ENCODE measurements at places on chromosomes 6 and 20.
A peak's percentile ranks its signal among the peaks of the same experiment; 100 is the strongest.

GRCh38 chr6:90468080-90468479 lies 118.8 kb downstream of the MAP3K7 start:
- no peak for DNase-seq

DNA sequence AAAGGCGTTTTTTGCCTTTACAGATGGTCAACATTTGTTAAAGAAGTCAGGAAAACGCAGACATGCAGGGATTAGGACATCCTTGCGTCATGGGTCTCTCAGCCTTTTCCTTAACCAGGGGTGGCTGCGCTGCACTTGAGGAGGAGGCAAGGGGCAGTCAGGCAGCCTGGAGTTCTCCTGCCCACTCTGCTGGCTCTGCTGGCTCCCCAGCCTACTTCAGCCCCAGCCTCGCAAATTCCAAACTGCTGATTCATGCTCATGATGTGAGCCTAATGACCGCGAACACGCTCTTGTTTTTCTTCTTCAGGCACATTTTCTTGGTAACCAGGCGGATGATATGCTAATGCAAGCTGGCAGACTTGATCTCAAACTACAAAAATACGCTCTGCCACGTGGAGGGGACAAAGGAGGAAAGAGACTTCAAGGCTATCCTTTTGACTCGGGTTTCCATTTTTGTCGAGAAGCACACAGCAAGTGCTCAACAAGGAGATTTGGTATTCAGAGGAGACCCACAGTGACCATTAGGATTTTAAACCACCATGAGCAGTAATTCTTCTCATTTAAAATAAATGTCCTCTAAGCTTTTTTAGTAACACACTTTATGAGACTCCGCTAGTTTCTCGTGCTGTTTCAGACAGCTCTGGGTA lies 290.3 kb upstream of the STXBP5 start:
- peak; percentile 59 for DNase-seq

DNA sequence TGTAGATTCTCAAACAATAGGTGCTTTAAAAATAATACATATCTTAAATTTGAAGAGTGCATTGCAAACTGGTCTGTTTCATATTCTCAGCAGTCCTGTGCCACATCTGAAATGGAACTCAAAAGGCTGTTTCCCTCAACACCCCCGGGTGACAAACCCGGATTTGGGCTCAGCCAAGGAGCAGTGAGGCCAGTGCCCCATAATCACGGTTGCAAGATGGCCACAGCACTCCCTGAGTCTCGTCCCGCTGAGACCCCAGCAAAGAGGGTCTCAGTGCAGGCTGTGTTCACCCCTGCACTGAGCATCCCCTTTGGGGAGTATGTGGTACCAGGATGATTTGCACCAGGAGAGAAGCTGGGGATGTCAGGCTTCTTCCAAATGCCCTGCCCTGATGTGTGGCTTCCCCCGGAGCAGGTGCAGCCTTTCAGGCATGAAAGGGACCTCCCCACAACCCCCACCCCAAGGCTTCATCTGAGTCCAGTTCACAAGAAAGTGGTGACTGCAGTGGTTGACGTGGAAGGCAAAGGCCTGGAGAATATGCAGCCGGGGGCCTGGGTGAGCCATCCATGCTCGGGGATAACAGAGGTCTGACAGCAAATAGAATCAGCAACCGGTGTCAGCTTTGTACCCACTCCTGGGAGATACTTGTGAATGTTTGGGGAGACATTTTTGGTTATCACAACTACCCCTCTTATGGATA lies 202.9 kb downstream of the SYNDIG1 start:
- no peak for DNase-seq

DNA sequence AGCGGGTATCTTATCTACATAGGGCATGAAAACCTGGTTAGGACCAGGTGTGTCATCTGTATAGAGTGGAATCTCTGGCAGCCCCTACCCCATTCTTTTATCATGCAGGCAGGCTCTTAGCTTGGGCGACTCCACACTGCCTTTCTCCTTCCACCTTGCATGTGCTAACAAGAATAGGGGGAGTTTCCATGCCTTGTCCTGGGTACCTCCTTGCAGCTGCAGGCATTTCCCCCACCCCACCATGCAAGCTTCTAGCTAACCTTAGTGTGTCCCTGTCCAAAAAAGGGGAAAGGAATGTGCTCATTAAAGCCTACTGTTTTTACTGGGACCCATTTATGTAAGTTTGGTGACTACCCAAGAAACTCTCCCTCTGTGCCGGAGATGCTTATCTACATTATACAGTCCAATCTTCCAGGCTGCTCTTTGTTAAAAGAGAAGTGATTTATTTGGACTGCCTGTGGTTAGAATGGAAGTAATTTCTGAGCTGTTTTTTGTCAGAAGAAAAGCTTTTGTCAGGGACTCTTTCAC lies 10.5 kb upstream of the CEP43 start:
- no peak for DNase-seq

DNA sequence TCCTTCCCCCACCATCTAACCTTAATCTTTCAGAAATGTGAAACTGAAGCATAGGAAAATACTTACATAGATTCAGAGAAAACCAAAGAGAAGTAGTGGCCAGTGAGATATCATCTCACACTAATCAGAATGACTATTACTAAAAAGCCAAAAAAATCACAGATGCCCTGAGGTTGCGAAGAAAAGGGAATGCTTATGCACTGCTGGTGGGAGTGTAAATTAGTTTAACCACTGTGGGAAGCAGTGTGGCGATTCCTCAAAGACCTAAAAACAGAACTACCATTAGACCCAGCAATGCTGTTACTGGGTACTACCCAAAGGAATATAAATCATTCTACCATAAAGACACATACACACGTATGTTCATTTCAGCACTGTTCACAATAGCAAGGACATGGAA lies 9.2 kb upstream of the PREX1 start:
- no peak for DNase-seq

DNA sequence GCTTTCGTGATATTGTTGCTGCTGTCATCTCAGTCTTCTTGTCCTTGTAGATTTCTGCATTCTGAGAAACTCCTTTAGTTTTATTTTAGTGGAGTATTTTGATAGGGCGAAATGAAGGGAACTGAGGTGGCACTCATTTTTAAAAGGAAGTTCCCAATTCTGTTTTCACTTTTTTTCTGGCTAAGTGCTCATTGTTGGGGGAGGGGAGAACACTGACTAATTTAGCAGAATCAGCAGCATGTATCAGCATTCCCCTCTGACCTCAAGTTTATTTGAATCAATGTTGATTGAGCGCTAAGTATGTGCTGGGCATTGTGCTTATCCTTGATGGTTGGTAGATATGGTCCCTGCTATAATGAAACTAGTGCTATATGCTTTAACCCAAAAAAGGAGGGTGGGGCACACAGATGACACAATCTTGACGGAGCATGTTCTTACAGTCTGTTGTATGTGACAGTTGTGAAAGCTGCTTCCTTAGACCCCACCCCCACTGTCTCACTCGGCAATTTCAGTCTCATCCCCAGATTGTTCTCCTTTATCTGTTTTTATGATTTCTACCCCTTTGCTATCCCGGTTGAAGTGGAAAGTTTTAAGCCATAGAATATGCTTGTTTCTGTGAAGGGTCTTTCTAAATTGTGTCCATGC lies 262.4 kb downstream of the SOX4 start:
- DNase-seq: no peak

DNA sequence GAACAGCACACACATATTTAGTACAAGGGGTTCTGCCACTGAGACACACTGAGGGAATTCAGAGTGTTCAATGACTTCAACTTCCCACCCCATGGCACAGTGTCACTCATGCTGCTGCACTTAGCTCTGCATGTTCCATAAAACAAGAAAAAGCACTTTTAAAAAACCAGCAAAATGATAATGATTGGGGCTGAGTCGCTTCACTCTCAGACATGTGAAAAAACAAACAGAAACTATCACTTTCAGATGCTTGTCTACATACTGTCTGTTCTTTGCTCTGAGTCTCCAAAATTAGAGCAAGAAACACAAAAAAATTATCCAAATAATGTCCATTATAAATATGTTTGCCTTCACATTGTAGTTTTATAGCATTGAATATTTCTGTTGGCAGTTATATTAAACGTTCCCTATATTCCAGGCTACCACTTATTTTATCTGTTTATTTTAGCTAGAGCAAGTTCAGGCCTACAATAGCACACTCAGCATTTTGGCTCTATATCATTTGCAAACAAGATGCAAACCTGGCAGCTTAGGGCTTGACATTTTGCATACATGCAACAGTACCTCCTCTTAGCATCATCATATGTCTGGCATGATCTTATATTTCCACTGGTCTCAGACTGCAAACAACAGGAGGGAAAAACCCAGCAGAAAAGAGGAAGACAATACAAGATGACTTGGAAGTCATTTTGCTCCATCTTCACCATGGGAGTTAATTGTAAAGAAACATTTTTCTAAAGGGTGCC lies 398.8 kb downstream of the HACE1 start:
- no peak for DNase-seq

DNA sequence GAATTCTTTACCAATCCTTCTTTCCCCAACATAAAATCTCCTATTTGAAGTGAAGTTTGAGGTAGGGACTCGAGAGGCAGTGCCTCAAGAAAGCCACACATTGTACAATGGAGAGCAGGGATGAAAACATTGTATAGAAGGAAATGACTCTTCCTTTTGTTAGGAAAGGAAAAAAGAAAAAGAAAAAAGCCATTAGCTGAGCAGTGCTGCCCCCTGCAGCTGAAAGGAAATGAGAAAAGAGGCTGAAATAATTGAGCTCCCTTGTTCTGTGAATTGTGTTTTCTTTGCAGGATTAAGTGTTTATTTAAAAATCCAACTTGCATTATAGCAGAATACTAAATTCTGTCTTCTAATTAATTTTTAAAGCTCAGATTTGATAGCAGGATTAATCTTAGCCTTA lies 162.9 kb upstream of the SASH1 start:
- no peak for DNase-seq

- no peak for DNase-seq
These were observed 37.7 kb downstream of the SYTL3 start for GRCh38 chr6:158687506-158687905.

DNA sequence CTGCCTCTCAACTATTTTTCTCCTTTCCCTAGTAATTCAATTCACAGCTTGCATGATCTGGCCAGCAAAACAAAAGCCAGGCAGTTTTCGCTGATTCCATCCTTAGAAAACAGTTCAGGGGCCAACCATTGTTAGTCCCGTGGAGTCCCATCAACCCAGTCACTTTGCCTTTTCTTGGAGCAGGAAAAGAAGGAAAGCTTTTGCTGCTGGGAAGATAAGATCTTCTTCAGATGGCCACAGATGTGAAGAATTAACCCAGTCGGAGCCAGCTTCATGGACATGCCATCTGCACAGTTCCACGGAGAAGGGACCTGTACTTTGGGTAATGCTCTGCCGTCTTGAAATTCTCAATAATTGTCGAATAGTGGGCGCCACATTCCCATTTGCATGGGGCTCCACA lies 76.9 kb upstream of the TSHZ2 start:
- no peak for DNase-seq
